ENCODE measurements at places on chromosomes 1 and 21.

GRCh38 chr21:19368944-19369343, 965.4 kb upstream of the TMPRSS15 start:
- DNase-seq = no peak

DNA sequence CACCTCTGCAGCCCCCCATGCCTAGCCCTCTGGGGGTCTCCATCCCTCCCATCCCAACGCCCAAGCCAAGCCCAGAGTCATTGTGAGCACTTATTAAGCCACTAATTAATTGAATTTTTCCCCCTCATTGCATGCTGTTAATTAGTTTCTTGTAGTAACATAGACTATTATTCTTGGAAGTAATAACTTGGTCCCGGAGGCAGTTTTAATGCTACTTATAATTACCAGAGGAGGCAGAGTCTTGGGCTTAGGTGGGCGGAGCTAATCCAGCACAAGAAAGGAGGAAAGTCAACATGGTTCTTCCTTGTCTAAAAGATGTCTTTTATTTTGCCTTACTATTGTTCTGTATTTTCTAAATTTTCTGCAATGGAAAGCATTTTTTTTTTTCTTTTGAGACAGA, 27.7 kb downstream of the FBXO2 start:
- no peak for DNase-seq

GRCh38 chr1:155938220-155938627, 3.2 kb upstream of the RXFP4 start:
- DNase-seq = no peak

DNA sequence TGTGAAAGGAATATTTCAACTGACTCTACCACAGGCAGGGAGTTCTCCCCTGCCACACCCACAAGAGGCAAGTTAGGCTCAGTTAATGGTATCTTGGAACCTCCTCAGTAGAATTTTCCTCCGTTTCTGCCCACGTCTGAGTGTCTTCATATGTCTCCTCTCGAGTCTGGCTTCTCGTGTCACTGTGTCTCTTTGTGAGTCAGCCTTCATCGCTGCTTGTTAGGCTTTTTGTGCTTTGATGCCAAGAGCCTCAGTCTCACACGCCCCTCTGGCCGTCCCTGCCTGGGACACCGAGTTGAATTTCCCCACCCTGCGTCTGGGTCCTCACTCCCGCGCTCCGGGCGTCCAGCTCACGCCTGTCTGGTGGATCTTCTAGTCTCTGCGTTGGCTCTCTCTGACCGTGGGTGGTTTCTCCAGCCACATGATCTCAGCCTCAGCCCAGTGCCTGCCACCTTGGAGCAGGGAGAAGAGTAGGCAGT, 125.7 kb upstream of the GADD45A start:
- DNase-seq = no peak

DNA sequence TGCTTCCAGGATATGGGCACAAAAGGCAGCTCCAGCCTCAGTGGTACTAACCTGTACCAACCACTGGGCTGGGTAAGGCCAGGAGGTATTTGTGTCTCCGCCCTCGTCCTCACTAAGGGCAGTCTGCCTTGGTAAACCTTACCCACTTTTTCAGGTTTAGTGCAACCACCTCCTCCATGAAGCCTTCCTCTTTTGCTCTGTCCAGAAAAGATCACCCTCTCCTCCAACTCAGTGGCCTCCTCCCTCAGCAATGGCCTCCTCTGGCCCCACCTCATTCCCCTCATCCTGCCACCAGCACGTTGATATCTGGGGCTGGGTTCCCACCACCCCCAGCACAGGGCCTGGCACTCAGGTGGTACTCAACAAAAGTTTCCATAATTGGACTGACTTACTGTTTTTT, 161.5 kb downstream of the GRIK3 start:
- DNase-seq = no peak

DNA sequence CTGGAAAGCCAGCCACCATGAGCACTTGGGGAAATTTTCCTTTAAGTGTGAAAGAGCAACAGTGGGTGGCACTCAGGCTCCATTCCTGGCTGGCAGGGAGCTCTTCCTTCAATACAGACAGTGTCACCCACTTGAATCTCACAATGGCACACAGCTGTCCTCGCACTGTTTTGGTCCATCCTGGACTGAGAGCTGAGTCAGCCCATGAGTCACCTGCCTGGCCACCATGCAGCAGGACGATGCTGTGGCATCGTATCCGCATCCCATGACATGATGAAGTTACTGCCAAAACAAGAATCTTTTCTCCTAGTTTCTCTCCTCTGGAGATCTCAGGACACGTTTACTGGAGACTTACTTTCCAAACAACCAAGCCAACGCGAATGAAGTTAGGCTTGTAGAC, 6.0 kb downstream of the TMPRSS2 start:
- DNase-seq = no peak

DNA sequence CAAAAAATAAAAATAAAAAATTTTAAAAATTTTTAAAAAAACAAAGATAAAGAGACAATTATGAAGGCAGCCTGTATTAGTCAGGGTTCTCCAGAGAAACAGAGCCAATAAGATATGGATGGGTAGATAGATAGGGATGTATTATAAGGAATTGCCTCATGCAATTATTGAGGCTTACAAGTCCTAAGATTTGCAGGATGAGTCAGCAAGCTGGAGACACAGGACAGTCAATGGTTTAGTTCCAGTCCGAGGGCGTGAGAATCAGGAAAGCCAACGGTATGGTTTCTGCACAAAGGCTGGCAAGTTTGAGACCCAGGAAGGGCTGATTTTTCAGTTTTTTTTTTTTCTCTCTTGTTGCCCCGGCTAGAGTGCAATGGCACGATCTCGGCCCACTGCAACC, 24.1 kb upstream of the EIF4G3 start:
- no peak for DNase-seq

- no peak for DNase-seq
Measured at GRCh38 chr1:184118046-184118445, 66.5 kb downstream of the TSEN15 start.

DNA sequence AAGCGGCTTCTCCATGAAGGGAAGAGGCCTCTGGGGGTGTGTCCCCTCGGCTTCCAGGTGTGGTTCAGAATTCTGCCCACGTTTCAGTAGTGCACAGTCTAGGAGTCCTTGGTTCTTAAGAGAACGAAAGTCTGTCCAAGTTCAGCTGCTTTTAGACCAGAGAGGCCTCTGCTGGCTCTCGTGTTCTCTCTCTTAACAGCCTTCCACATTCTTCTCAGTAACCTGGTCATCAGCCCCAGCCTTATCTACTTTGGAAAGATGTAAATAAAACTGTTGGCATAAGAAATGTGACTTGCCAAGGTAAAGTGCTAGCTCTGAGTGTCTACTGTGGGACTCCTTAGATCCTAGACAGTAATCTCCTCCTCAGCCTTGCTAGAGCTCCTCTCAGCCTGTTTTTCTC, 15.3 kb upstream of the STUM start:
- no peak for DNase-seq
